D721Med (cell line): ENCODE measurements at places on chromosomes 1 and 21.

- no peak for DNase-seq
Measured at GRCh38 chr21:26408511-26408910, 164.6 kb downstream of the CYYR1 start.

GRCh38 chr1:24155011-24155782 is 12.3 kb upstream of the IL22RA1 start:
- no peak for DNase-seq

DNA sequence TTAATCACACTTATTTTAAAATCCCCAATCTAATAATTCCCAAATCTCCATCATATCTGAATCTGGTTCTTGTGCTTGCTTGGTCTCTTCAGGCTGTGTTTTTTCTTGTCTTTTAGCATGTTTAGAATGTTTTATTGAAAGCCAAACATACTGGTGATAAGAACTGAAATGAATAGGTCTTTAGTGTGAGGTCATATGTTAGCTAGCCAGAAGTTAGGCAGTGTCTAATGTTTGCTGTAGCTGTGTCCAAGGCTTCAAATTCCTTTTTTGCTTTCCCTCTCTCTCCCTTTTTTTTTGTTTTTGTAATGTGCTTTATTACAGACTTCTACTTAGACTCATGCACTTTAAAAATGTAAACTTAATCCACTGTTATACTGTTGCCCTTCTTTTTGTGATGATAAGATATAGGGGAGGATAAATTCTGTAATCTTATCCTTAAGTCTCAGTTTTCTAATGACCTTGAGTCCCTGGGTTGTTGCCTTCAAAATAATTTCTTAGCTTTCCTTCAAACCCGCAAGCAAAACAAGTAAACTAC is 725.1 kb downstream of the BRINP3 start:
- no peak for DNase-seq

GRCh38 chr1:101259744-101260148 is 22.9 kb downstream of the S1PR1 start:
- DNase-seq, result no peak

DNA sequence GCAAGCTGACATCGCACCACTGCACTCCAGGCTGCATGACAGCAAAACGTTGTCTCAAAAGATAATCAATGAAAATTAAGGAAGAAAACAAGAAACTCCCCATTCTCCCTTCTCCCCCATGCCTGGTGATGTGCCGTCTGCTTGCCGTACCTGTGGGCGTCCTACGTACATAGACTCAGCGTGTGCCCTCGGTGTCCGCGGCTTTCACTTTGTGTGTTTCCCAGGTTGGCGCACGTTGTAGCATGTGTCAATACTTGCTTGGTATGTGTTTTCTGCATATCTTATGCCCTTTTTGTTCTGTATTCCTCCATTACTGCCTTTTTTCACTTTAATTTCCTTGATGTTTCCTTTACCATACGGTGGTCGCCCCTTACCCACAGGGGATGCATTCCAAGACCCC is 53.8 kb downstream of the PCNT start:
- no peak for DNase-seq

DNA sequence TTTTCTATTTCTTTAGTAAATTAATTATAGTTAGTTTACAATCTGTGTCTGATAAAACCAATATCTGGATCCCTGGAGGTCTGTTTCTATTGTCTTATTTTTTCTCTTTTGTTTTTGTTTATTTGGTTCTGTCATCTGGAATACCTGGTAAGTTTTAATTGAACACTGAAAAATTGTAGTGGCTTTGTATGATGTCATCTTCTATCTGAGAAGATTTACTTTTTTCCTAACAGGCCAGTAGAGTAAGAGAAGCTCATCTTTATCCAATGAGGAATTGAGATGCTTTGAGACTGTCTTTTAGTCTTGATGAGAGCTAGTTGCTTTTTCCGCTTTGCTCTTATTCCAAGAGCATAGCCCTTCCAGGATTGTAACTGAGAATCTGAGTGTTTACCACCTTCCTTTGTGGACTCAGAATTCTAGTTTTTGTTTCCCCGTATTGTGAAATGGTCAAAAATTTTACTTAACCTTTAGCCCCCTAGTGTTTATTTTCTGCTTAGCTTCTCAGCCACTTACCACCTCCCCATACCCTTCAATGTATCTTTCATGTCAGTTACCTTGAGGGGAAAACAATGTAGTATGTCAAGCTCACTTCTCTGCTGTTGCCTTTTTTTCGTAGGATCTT is 25.0 kb downstream of the PTGFRN start:
- no peak for DNase-seq

GRCh38 chr1:10415211-10415930 is 14.9 kb upstream of the CENPS start:
- DNase-seq, result no peak

DNA sequence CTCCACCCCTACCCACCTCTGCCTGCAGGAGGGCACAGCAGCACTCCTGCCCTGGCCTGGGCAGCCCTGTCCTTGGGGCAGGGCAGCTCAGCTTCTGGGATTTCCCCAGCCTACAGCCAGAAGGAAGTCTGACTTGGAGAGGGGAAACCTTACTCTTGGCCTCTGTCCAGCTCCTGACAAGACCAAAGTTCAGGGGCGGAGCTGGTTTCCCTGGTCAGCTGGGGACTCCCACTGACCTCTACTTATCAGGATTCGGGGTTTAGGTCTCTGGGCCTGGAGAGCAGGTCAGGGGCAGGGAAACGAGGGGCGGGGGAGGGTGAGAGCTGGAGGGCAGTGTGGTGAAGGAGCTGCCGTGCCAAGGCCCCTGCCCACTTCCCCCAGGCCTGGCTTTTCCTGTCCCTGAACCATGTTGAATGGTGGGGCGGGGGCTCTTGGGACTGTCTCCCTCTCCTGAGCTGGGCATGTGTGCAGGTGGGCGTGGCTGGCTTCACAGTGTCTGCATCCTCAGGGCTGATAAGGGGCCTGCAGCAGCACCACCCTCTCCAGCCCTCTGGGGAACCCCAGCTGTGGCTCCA is 16.8 kb upstream of the ETV3 start:
- DNase-seq, result no peak

GRCh38 chr1:17405898-17406759 is 33.3 kb downstream of the RCC2 start:
- peak; percentile 60 for DNase-seq

DNA sequence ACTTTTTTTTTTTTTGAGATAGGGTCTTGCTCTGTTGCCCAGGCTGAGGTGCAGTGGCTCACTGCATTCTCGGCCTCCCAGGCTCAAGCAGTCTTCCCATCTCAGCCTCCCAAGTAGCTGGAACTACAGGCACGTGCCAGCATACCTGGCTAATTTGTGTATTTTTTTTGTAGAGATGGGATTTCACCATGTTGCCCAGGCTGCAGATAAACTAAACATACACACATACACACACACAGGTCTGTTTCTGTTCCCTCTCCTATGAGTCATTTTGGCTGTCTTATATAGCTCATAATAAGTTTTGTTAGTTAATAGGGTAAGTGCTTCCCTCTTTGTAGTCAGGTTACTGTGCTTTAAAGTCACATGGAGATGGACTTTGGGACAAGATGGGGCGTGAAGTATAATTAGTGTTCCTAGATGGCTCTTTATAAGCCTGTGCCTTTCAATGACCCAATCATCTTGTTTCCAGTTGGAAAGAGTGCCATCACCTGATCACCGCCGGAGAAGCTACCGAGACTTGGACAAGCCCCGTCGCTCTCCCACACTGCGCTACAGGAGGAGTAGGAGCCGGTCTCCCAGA is 9.1 kb downstream of the PRPF38A start:
- no peak for DNase-seq

DNA sequence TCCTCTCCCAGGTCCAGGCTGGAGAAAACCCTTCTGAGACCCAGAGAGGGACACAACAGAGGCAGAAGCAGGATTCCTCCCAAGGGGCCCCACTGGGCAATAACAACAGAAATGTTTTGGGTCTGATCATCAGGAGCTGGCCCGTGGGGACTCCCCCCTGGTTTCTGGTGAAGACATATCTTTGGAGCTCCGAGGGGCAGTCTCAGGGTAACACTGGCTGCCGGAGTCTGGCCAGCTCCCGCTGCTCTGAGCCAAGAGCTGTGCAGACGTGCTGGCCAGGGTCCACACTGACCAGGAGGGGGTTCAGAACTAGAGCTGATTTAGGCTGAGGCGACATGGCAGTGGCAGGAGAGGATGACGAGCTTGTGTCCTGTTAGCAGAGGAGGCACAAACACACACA is 13.1 kb downstream of the ECE1 start:
- no peak for DNase-seq

GRCh38 chr1:194889310-194889709 is 1702.9 kb upstream of the B3GALT2 start:
- no peak for DNase-seq

GRCh38 chr1:150148837-150149270 is 862 bp upstream of the PLEKHO1 start:
- DNase-seq, result no peak

DNA sequence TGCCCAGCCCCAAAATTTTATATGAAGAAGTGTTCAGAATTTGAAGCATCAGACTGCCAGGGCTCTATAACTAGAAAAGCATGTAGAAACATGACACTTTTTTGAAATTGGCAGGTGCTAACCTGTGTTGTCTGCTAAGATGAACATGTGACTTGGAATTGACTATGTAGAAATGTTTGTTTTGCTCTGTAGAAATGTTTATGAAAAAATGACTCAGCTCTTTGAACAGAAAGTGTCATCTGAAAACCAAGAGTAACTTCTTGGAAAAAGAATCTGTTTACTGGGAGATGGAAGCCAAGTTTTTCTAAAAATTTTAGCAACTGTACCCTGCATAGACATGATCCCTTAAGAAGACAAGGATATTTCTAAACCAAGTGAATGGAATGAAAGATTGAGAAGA is 59.2 kb downstream of the LHX9 start:
- no peak for DNase-seq

DNA sequence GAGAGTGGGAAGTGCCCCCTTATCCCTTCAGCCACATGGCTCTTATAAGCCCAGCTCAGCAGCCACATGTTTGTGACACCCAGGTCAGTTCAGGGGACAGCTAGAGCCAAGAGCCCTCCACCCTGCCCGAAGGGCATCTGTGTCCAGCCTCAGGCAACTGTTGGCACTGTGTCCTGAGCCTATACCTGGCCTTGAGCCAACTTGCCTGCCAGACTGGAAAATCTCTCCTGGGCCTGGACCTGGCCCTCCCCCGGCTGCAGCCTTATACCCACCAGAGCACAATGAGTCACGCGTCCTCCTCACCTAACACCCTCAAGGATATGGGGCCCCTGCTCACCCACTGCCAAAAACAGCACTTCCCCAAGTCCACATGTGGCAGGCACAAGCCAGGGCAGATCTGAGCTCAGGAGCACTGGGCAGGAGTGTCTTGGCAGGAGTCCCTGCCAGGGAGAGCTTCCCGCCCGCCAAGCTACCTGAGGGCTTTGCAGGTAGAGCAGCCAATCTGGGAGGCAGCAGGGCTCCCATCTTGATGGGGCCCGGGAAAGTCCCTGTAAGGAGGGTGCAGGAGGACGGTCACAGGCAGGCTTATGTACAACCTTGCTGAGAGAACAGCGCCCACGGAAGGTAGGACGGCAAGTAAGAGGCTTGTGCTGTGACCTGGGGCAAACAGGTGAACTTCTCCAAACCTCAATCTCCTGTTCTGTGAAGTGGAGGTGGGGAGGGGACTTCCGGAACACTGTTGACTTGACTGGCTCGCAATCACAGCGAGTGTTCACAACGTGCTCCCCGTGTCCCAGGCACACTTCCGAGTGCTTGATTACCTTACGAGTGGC is 19.8 kb upstream of the HSPG2 start:
- no peak for DNase-seq

GRCh38 chr1:16219968-16220500 is 7.6 kb upstream of the ARHGEF19 start:
- no peak for DNase-seq

DNA sequence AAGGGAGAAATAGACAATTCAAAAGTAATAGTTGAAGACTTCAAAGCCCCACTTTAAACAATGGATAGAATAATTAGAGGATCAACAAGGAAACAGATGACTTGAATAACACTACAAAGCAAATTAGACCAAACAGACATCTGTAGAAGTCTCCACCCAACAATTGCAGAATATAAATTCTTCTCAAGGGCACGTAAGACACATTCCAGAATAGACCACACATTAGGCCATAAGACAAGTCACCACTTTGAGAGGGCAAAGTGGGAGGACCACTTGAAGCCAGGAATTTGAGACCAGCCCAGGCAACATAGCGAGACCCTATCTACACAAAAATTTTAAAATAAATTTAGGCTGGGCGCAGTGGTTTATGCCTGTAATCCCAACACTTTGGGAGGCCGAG is 20.5 kb upstream of the RNF186 start:
- no peak for DNase-seq

DNA sequence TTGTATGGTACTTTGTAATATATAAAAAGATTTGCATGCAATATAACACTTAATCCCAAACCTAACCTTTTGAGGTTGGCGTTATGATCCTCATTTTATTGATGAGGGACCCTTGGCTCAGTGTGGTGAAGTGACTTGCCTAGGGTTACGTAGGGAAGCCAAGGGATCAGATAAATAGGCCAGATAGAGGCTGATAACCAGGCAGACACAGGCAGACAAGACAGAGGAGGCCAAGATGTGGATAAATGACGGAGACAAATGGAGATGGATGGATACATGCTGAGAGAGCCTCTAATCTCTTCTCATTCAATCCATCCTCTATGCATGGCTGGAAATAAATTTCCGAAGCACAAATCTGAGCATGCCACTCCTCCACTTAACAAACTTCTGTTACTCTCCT is 136.9 kb upstream of the SPATA6 start:
- no peak for DNase-seq

GRCh38 chr1:92362970-92363369 is 64.1 kb downstream of the RPAP2 start:
- DNase-seq, result no peak

- no peak for DNase-seq
Measured at GRCh38 chr21:36454706-36455105, 25.2 kb downstream of the CLDN14 start.

DNA sequence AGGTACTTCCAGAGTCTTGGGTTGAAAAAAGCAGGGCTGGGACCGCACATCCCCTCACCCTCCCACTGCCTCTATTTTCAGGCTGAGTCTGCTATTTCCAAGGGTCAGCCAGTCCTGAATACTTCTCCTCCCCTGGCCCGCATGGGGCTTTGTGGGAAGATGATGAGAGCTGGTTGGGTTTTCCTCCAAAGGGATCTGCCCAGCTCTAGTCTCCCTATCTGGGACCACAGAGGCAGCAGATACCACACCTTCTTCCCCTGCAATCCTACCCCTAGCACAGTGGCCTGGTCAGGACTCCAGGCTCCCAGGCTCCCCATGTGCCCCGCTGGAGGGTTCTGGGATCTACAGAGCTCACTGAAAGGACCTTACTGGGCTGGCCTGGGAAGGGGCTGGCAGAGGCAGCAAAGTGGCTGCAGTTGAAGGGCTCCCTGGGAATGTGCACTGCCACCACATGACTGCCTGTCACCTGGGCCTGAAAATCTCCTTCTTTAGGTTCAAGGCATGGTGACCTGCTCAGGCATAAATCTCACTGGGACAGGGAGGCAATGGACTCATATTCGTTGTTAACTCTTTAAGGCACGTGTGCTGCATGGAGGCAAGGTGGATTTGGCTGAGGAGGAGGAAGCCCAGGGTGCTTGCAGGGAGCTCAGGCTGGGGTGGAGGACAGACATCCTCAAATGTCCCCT is 13.1 kb downstream of the CACNA1S start:
- no peak for DNase-seq
